ENCODE measurements at places on chromosomes 13 and 19.

DNA sequence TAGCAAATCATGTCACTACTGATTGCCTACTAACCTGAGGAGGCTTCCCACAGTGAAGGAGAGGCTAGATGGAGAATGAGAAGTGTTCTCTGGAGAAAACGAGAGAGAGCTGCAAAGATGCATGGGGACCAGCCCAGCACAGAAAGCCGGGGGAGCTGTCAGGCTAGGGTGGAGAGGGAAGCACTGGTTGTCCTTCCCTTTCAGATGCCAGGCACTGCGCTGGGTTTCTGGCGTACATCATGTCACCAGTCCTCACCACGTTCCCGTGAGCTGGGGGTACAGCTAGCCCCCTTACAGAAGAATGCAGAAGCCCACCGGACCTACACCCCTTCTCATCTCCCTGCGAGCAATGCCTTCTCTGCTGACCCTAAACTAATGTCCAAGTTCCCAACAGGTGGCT, 86.0 kb downstream of the STK24 start:
- DNase-seq, result no peak

- no peak for DNase-seq
Observed at GRCh38 chr19:43439032-43439708, 24.5 kb downstream of the TEX101 start.

DNA sequence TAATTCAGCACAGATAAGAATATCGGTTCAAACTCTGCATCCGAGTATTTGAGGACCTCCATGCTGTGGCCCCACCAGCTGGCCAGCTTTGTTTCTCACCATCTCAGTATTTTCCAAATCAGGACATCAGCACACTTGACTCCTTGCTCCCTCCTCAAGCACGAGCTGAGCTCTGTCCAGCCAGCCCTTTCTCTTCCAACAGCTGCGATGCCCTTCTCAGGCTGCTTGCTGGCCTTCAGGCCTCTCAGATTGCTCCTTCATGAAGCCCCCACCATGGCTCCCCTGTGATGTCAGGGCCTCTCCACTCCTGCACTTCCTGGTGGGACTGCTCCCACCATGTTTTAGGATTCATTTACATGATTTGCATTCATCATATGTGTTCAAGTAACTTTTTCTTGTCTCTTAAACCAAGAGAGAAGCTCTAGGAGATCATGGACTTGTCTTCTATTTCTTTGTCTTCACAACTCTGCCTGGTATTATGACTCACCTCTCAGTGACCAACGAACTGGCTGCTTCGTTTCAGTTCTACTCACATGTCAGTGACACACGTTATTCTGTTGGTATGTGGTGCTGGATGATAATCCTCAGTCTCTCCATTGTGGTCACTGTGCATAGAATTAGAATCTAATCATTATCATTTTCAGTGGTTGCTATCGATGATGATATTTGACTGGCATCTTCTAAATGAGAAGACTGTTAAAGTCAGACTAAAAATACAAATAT, 471.7 kb downstream of the EFNB2 start:
- no peak for DNase-seq

- no peak for DNase-seq
Observed at GRCh38 chr19:4974880-4975469, 6.1 kb downstream of the KDM4B start.

DNA sequence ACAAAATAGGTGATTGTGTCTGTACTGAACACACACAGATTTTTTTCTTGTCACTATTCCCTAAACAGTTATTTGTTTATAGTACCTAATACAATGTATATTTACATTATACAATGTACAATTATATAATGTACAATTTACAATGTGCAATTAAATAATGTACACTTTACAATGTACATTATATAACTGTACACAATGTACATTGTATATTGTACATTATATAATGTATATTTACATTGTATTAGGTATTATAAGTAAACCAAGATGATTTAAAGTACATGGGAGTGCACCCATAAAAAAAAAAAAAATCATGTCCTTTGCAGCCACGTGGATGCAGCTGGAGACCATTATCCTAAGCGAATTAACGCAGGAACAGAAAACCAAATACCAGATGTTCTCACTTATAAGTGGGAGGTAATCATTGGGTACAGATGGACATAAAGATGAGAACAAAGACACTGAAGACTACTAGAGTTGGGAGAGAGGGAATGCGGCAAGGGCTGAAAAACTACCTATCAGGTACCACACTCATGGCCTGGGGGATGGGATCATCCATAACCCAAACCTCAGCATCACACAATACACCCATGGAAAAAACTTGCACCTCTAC, 68.1 kb downstream of the ABCC4 start:
- DNase-seq, result no peak

GRCh38 chr19:43644181-43644580, 4.5 kb upstream of the CADM4 start:
- DNase-seq, result no peak

DNA sequence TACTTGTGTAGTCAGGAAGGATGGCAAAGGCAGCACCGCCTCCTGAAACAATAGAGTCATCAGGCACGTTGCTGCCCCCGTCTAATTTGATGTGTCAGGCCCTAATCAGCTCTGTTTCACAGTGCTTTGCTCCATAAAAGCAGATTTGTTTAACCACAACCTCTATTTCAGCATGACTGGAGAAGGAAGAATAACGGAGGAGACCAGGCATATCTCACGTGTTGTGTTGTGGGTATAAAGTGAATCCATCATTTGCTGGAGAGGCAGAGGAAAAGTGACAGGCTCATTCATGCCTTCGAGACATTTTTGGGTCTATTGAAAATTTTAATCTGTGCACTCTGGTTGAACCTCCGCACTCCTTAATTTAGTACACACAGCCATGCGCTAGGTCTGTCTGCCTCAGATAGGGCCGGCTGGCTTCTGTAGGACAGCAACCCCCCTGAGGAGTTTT, 940.4 kb upstream of the SLC10A2 start:
- no peak for DNase-seq

GRCh38 chr13:49607761-49608160, 20.5 kb upstream of the ARL11 start:
- no peak for DNase-seq

DNA sequence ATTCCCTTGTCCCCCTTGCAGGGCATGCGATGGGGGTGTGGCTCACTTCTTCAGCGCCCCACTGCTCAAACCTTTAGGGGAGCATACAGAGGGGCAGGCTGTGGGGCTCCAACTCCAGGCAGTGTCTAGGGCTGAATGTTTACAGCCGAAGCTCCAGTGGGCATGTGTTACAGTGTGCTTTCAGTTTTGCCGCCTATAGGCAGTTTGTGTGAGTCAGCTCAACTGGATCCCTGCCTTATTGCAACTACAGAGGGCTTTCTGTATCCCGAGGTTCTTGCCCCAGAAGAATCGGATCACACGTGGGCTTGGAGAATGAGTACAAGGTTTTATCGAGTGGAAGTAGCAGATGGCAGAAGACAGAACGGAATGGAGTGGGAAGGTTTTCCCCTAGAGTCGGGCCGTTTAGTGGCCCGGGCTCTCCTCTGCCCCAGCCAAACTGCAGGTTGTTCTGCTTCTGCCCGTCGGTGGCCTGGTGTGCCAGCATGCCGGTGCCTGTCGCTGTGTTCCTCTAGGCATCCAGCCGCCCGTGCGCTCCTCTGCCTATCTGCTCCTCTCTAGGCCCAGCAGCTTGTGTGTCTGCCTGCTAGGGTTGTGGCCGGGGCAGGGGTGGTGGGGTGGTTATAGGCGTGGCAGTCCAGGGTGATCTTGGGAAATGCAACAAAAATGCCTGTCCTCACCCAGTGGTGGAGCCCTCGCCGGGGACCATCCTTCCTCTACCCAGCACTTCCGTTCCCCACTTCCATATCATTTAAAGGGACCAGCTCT, 435.9 kb upstream of the SGCG start:
- DNase-seq, result no peak

GRCh38 chr19:19095691-19096090, 31.9 kb downstream of the SLC25A42 start:
- DNase-seq, result no peak

DNA sequence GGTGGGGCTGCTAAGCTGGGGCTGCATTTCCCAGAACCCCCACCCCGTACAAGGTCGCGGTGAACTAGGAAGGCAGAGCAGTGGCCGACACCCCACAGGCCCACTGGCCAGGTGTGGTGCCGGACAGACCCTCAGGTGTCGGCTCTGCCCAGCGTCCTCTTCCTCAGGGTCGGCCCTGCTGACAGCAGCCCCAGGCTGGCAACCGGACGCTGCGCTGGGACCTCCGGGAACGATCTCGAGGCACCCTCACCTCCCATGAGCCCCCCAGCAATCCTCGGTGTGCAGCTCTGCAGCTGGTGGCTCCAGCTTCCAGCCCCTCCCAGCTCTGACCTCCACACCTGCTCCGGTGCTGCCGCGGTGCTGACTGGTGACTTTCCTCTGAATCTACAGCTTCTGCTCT, 142.9 kb upstream of the SPACA7 start:
- DNase-seq, result no peak

DNA sequence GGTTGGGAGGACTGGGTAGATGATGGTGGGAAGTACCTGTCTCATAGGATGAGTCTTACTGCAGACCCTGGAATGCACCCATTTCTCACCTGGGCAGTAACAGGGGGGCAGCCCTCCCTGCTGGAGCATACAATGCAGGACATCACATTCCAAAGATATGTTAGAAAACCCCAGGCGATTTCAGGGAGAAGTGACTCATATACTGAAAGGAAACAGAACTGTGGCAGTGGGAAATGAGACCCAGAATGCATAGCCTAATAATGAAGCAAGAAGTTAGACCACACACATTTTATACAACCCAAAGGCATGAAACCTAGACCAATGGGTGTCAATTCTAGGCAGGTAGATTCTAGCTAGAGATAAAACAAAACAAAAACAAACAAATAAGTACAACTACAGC, 402.7 kb downstream of the IRS2 start:
- no peak for DNase-seq

DNA sequence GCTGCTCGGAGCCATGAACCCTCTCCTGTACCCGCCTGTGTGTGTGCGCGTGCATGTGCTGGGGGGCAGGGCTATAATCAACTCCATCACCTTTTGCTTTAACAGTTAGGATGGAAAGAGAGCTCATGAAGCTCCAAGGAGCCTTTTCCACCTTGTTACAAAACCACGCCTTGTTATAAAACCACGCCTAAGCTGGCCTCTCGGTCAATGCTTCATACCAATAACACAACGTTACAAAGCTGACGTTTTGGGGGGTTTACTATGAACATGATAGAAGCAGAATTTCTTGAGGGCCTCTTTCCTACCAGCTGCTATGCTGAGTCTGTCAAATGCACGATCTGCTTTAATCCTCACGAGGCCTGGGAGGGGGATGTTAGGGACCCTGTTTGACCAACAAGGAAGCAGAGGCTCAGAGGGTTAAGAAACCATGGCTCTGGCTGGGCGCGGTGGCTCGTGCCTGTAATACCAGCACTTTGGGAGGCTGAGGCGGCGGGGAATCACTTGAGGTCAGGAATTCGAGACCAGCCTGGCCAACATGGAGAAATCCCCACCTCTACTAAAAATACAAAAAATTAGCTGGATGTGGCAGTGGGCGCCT, 11.9 kb downstream of the CAPS start:
- DNase-seq, result no peak

GRCh38 chr13:95485045-95485517, 67.4 kb upstream of the CLDN10 start:
- DNase-seq, result no peak

DNA sequence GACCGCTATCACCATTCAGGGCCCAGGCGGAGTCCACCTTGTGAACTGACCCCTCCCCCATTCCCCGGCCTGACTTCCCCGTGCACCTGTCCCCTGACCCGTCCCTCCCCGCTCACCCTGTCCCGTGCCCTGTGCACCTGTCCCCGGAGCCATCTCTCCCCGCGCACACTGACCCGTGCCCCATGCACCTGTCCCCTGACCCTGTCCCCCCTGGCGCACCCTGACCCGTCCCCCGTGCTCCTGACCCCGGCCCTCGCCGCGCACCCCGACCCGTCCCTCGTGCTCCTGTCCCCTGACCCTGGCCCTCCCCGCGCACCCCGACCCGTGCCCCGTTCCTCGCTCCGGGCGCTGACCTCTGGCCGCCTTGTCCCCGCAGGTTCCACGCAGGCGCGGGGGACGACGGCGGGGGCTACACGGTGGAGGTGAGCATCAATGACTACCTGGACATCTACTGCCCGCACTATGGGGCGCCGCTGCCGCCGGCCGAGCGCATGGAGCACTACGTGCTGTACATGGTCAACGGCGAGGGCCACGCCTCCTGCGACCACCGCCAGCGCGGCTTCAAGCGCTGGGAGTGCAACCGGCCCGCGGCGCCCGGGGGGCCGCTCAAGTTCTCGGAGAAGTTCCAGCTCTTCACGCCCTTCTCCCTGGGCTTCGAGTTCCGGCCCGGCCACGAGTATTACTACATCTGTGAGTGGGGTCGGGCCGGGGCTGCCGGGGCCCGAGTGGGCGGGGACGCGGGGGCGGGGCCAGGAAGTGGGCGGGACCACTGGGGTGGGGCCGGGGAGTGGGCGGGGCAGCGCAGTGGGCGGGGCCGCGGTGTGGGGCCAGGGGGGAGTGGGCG, 9.7 kb downstream of the EFNA2 start:
- no peak for DNase-seq

DNA sequence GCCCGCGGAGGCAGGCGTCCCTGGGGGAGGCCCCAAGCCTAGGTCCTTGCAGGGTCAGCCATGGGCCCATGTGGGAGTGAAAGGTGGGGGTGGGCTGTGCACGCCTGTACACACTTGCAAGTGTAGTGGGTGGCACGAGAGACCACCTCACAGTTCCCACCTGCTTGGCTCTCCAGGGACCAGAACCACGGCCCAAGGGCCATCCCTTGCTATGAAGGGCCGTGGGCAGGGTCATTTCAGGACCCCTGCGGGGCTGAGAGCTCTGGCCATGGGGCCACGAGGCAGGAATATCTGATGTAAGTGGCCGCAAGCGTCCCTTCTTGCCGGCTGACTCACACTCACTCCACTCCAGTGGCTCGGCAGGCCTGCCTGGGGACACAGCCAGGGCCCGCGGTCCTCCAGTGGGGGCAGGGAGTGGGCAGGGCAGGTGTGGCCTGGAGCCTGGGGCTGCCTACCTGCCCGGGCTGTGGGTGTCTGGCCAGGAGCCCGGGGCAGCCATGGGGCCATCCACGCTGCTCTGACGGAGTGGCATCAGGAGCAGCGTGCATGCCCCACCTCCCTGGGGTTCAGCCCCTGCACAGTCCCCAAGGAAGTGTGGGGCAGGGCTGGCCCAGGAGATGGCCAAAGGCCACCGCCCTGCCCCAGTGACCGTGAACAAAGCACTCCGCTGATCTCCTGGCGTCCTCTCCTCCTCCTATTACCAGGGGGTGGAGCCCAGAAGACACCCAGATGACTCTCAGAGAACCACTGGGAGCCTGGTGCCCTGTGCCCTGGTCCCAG, 8.6 kb upstream of the MKNK2 start:
- no peak for DNase-seq

GRCh38 chr13:40640845-40641458, 25.5 kb downstream of the FOXO1 start:
- no peak for DNase-seq
